ENCODE measurements at places on chromosomes 5 and 9.
A peak's percentile ranks its signal among the peaks of the same experiment; 100 is the strongest.

DNA sequence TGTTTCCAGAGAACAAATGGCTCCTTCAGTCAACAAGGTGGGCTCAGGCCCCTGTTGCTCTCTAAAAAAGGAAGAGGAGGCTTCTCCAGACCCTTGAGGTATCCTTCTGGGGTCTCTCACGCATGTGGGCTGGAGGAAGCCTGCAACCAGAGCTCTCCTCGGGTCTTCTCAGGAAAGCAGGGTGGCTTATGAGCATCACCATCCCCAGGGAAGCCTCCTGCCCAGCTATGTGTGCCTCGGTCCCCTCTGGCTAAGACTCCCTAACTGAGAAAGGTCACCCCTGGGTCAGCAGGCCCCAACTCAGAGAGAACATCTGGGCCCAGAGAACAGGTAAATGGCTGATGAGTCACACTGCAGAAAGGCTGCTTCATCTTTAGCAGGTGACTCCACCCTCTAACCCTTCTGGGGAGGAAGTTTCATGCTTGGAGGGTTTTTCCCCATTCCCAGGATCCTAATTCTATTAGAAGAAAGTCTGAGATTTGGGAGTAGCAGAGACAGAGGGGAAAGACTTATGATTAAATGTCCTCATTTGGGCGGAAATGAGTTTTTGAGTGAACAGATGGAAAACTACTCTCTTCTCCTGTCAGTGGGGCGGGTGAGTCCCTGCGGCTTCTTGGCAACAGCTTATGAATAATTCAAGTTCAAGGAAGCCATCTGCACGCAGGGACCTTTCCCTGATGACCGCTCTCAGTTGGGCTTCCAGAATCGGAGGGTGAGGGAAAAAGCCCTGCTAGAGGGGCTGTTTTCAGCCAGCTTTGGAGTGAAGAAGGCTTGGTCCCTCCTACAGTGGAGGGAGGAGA lies 41.9 kb downstream of the TGFBI start:
- DNase-seq: peak; percentile 71

DNA sequence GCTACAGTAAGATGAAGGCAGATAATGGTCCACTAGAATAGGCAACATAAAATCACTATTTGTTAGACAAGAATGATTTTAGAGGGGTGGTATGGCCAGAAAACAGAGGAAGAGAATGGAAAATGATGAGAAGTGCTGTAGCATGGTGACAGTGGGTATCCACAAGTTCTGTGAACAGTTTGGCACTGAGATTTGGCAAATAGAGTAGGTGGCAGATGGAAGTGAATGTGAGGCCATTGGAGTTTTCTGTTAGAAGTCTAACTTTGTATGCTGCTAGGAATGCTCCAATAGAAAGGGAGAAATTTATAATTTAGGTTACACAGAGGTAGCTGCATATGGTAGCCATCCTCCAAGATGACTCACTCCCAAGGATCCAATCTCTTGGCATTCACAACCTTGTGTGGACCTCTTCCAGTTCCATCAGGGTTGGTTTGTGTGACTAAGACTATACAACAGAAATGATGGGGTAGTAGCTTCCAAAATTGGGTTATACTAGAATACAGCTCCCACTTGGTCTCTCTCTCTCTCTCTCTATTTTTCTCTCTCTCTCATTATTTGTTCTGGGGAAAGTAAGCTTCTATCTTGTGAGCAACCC lies 646.9 kb upstream of the ZNF608 start:
- no peak for DNase-seq

DNA sequence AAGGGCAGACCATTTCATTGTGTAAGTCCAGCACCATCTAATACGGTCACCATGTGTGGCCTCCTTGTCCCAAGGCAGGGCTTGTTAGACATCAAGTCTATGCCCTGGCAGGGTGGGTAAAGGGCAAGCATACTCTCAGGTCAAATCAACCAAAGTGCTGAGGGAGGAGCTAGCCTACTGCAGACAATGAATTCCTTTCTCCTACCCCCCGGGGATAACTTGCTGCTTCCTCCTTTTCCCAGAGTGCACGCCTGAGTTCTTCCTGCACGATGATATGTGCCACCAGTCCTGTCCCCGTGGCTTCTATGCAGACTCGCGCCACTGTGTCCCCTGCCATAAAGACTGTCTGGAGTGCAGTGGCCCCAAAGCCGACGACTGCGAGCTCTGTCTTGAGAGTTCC lies 71.4 kb downstream of the RFK start:
- peak; percentile 41 for DNase-seq

DNA sequence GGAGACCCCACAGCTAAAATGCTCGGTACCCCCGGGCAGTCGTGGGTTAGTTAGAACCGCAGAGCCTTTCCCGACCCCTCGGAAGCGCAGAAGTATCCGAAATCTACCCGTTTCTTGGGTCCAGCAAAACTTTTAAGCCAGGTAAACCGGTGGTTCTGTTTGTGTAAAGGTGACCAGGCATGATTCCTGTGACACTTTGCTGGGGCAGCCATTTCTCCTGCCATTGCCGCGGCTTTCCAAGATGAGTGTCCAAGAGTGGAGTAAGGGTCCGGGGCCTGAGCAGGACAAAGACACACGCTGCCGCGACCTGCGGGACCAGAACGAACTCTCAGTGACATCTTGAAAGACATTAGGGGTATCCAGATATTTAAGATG lies 655 bp downstream of the MARVELD2 start:
- DNase-seq: peak; percentile 53

- DNase-seq: no peak
Observed at GRCh38 chr9:127349483-127350113, 47.4 kb upstream of the SLC2A8 start.

- peak; percentile 91 for DNase-seq
Observed at GRCh38 chr5:169856571-169856970, 123.7 kb downstream of the INSYN2B start.

DNA sequence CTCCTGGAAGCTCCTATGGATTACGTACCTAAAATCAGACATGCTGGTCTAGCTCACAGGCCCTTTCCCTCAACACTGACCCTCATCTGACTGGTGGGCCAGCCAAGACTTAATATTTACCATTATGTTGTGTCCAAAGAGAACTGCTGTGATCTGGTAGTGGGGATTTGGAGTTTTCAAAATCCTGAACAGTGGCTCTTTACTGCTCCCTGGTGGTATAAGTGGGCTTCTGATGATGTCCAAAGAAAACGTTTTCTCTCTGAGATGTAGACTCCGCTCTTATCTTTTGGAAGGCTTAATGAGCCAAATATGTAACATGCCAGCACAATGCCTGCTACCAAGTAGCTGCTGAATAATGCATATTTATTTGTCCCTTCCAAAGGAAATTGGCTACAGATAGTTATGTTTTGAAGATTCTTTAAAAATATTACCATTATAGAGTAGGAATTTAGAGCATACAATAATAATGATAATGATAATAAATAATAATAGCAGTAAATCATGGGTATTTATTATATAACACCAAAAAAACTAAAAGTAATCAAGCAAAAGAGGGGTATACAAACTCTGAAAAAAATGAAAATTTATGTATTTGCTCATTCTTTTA lies 406.6 kb upstream of the TNC start:
- peak; percentile 67 for DNase-seq

DNA sequence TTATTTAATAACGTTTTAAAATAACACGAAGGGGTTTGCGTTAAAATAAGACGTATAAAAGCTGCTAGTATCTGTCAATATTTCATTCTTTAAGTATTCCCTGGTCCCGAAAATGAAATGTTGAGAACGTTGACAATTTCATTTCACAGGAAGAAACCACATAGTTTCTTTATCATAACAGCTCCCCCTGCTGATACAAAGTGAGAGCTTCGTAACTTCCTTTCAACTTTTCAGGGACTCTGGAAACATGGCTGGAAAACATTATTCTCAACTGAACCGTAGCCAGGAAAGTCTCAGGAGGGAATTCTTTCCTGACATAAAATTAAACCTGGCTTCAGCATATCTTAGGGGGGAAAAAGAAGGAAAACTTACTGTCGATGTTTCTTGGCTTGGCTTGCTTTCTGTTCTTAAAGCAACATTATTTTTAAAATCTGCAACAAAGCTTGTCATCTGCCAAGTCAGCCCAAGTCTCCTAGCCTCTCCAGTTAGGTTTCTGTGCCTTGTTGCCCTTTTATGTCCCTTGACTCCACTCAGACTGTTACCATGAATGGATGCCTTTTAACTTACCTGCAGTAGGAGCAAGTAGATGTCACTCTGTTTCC lies 122.9 kb upstream of the DAB2 start:
- peak; percentile 70 for DNase-seq

GRCh38 chr9:127698985-127699670 lies 7.7 kb upstream of the CFAP157 start:
- peak; percentile 94 for DNase-seq

DNA sequence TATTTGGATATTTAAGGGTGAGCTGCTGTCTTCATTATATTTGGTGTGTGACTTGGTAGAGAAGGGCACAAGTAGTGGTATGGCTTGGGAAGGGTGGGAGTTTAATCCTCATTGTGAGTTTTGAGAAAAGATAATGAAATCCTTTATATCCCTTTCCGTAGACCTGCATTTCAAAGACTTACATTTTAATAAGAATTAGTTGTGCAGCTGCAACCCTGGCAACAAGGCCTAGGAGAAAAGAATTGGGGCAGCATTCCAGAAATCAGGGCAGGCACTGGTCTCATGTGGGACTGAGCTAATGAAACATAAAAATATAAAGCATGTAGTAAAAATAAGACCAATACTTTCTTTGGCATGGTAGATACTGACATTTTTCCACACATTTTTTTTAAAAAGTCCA lies 60.5 kb downstream of the CDC42SE2 start:
- no peak for DNase-seq

- no peak for DNase-seq
Observed at GRCh38 chr9:121675381-121675780, 23.9 kb downstream of the DAB2IP start.
